C1 segment of cervical spinal cord (tissue), 14 donors: ENCODE measurements at places on chromosomes 3 and 15.

DNA sequence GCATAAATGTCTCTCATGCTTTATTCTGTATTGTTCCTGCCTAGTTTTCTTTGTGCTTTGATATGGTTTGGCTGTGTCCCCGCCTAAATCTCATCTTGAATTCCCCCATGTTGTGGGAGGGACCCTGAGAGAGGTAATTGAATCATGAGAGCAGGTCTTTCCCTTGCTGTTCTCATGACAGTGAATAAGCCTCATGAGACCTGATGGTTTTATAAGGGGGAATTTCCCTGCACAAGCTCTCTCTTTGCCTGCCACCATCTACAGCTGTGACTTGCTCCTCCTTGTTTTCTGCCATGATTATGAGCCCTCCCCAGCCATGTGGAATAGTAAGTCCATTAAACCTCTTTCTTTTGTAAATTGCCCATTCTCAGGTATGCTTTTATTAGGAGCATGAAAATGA, 1596.6 kb downstream of the SI start:
- DNase-seq = no peak

DNA sequence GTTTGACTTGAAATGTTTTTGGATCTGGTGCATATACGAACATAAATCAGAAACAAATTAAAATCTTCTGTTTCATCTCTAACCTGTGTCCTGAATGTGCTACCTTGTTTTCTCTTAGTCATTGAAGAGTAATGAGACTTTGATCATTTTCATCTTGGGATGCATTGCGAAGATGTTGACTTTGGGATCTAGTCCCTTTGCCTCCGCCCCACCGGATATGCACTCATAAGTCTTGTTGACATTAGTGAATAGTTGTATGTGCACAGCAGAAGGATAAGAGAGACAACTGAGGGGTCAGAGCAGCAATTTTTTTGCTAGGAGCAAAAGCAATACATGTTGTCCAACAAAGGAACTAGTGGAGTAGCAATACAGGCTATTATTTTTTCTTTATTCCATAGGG, 35.9 kb upstream of the SPRED1 start:
- DNase-seq = no peak

GRCh38 chr3:77146004-77146403, 106.1 kb downstream of the ROBO2 start:
- DNase-seq = no peak

- no peak for DNase-seq
Observed at GRCh38 chr15:91128016-91128415, 28.0 kb downstream of the SV2B start.
